Sciatic nerve (tissue), 2 donors: ENCODE measurements at places on chromosomes 4 and X.

GRCh38 chr4:26311633-26312032 lies 9.2 kb upstream of the RBPJ start:
- DNase-seq: no peak

GRCh38 chrX:34900691-34901090 lies 41.9 kb upstream of the FAM47B start:
- no peak for DNase-seq

DNA sequence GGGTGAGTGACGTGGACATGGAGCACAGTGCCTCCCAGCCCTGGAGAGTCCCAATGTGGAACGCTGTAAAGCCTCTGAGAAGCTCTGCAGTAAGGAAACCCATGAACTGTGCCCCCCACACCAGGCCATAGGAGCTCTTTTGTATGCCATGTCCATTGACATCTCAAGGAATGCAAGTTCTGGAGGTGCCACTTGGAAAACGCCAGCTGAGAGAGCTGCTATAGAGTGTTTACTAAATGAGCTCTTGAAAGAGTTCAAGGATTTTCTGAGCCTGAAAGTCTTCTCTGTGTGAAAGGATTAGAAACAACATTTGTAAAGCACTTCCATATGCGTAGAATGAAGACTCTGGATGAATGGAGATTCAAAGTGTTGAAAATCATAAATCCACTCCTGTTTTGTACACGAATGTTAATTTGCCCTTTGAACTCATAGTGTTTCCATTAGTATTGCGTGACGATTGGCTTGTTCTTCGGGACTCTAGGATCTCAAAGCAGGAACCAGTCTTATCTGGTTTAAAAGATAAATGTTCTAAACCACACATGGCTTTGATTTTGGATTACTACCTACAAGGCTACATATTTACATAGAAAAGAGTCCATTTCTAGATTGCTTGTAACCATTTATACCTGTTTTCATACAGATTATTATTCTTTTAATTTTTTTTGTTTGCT lies 41.8 kb upstream of the STOX2 start:
- DNase-seq: no peak

DNA sequence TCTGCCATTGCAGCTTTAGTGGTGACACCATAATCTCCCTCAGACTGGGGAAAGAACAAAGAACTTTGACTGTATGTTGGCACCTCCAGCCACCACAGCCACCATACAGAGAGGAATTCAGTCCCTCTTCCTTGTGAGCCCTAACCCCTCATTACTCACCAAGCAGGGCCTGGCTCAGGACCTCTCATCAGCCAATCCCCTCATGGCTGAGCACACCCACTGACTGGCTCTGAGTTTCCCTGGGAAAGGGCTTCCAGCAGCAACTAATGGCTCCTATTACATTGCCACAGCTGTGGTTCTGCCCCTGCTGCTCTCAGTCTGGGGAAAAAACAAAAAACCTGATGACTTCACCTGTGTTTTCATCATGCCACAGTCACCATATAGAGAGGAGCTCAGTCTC lies 1482.6 kb downstream of the FAM133A start:
- no peak for DNase-seq

DNA sequence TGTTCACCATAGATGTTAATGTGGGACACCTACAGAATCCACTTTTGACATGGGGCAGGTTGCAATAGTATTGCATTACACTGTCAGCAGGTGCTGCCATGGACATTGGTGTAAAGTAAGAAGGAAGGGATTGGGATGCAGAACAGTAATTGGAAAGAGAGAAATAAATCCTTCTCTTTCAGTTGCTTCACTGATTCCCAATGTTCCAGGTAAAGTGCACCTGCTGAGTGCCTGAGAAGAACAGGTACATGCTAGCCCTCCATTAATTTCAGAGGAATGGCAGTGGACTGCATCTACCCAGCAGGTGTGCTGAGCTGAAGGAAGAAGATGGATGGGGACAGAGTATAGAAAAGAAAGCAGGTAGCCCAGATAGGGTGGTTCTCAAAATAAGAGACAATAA lies 248.5 kb downstream of the TENM3 start:
- DNase-seq: no peak

- DNase-seq: no peak
Observed at GRCh38 chr4:3271131-3271530, 21.7 kb upstream of the RGS12 start.

- no peak for DNase-seq
Observed at GRCh38 chr4:93461541-93461940, 367.0 kb upstream of the ATOH1 start.

GRCh38 chrX:51795136-51795535 lies 51.9 kb downstream of the GSPT2 start:
- DNase-seq: no peak

DNA sequence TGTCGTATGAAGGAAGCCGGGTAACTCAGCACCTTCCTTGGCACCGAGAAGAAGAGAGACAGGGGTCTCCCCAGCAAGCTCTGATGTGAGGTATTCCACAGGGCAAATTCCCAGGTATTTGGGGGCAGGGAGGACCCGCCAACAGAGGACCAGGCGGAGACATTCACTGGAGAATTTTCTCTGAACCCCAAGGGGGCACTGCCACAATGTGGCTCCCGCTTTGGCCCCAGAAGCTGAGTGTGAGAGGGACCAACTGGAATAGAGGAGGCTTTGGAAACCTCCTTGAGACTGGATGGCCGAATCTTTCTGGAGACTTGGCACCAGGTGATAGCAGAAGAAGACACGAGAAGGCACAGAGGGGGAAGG lies 735 bp upstream of the GABRE start:
- DNase-seq: no peak

DNA sequence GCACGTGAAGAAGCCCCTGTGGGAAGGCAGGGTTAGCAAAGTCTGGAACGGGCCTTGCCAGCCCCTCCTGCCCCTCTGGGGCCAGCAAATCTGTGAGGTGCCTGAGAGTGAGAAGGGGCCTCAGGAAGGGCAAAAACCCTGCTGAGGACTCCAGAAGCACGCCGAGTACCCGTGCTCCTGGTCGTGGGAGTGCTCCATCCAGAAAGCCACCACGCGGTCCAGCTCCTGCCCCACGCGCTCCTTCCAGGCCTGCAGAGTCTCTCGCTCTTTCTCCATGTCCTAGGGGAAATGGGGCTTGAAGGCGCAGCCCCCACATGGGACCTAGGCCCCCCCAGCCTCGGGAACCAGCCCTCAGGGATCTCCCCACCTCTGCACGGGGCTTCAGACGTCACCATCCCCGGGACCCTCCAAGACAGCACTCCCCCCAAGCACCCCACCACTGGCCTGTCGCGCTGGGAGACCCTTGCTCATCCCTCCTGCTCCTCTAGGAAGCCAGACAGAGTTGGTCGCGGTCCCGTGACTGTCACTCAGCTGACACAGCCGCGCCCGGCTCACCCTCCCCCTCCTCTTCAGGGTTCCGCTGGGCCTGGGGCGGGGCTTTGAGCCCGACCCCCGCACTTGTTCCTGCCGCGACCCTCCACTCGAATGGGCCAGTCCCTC lies at the start of gene RENBP:
RENBP (minus strand) TSS at position 504 of the 660 bp plus-strand sequence; CDS start at position 471, 33 bp downstream.
- peak; percentile 80 for DNase-seq

DNA sequence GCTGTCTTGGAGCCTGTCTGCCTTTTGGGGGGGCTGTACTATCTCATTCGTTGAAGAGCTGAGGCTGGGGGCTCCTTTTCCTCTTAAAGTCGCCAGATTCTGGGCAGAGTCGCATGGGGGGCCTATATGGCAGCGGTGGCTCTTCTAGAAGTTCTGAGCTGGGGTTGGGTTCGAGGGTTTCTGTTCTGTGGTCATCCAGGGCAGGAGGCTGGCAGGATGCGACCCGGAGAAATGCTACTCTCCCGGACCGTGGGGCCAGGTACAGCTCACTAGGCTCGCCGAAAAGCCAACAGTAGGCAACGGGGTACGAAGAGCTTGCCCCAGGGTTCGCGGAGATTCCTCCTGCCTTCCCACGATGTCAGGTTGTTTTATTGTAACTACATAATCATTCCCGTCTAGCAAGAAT lies 1.9 kb upstream of the CITED1 start:
- no peak for DNase-seq

- no peak for DNase-seq
Observed at GRCh38 chr4:21011106-21011505, 310.8 kb downstream of the PACRGL start.

- peak; percentile 54 for DNase-seq
Observed at GRCh38 chrX:116379854-116380253, 56.6 kb upstream of the SLC6A14 start.

DNA sequence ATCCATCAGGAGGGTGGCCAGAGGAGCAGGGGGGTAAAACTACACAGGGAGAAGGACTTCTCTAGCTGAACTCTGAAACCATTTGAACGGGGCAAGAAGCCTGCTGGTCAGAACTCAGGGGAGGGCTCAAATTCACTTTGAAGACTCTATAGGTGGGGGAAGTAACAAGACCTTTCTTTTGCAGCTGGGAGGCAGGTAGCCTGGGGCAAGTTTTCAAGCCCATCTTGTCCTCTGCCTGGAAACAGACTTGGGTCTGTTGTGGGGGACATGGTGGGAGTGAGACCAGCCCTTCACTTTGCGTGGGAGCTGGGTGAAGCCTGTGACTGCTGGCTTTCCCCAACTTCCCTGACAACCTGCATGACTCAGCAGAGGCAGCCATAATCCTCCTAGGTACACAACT lies 312.3 kb downstream of the SPRY1 start:
- DNase-seq: no peak

DNA sequence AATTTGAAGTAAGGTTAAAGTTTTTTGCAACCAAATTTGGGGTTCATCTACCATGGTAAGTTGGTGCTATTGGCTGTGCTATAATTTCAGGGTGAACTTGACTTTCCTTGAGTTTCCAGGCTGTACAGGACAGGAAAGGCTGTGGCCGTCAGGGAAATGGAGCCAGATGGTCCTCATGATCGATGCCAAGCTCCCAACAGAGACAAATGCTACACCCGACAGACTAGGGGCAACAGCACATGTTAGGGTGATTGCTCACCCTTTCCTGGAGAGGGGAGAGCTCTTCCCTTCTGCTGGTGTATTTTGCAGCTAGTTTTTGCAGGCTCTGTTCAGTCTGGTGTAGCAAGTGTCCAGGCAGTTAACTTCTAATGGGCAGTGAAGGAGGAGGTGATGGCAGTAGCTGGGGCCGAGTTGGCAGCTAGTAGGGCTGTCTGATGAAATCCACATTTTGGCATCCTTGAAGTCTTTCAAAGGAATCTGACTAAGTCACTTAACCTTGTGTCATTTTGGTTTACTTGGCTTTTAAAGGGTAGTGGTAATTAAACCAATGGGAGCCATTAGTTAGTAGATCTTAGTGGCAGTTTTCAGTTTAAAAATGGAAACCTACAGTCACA lies 47.8 kb downstream of the GAB1 start:
- DNase-seq: no peak

DNA sequence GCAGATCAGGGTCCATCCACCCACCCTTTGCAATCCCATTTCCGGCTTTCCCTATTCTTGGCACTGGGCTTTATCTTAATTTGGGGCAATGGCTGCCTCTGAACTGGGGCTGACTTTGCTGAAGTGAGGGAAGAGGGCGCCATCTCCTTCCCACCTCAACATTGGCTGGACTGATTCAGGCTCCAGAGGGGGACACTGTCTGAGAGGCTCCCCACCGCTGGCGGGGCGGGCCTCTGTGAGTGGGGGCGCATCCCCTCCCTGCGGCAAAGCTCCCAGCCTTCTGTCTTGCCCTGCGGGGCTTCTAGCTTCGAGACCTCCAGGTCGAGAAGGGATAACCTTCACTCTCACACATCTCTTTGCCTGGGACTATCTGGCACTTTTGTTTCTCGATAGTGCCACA lies 85.8 kb downstream of the PHKA2 start:
- DNase-seq: no peak

- no peak for DNase-seq
Observed at GRCh38 chr4:86302251-86302650, 57.6 kb downstream of the MAPK10 start.

DNA sequence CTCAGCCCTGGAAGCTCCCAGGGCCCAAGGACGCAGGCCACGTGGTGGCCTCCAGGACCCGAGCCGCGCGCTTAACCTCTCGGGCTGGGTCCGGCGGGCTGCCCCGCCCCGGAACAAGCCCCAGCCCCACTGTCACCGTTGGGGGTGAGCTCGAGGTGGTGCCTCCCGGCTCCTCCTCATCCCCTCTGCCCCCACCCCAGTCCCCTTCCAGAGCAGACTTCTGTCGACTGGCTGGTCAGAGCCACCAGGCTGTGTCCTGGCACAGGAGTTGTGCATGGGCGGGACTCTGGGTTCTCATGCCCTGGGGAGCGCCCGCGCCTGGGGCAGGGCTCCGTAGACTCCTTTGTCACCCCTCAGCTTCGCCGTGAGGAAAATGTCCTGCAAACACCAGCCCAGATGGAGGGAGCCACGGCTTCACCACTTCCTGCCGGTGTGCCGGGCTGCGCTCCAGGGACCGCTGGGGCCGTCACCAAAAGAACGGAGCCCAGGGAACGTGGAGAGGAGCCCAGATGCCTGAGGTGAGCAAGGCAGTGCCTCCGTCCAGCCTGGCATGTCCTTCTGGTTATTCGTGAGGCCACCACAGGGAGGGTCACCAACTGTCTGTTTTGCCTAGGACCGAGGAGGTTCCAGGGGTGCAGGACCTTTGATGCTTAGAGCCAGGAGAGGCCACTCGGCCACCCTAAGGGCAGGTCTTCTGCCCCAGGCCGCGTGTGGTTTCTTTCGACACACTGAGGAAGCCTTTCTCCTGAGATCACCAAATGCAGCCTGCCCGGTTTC lies 7.1 kb upstream of the RGS12 start:
- DNase-seq: peak; percentile 61

GRCh38 chr4:8503801-8504200 lies 63.2 kb downstream of the TRMT44 start:
- DNase-seq: no peak

GRCh38 chr4:1008840-1009541 lies 2.4 kb upstream of the FGFRL1 start:
- DNase-seq: no peak

- DNase-seq: no peak
Observed at GRCh38 chr4:72112514-72113156, 80.8 kb downstream of the NPFFR2 start.

- no peak for DNase-seq
Observed at GRCh38 chrX:83593634-83594294, 85.7 kb downstream of the POU3F4 start.

DNA sequence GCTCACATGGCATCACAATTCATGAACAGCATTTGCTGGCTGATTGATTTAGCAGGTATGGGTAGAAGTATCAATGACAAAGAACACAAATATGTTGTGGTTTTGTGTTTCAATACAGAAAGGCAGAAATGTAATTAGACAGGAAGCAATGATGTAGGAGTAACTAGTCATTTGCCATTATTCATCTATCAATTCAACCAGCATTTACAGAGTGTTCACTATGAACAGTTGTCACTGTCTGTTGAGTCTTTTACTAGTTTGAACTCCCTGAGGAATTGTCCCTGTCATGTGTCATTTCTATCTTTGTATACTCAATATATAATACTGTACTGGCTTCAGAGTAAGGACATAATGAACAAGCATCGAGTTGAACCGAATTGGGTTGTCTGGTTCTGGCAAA lies 51.5 kb upstream of the ARHGAP24 start:
- no peak for DNase-seq

GRCh38 chr4:26873391-26874026 lies 12.9 kb downstream of the STIM2 start:
- no peak for DNase-seq

GRCh38 chrX:47222751-47223350 lies 4.4 kb downstream of the CDK16 start:
- DNase-seq: no peak

GRCh38 chrX:18674417-18674787 lies 2.5 kb upstream of the RS1 start:
- DNase-seq: peak; percentile 67

- DNase-seq: no peak
Observed at GRCh38 chr4:86141161-86141560, 218.7 kb downstream of the MAPK10 start.

GRCh38 chr4:14926368-14926767 lies 75.9 kb upstream of the CPEB2 start:
- DNase-seq: no peak

GRCh38 chrX:31266203-31267076 lies 194.6 kb upstream of the FTHL17 start:
- DNase-seq: peak; percentile 70
